Mesenteric fat pad (tissue), 1 donor: ENCODE measurements at places on chromosomes 3 and 15. TPM values are rescaled to one million over a fixed set of nuclear protein-coding genes. Genes with fewer than 3 reads are reported as not detected.
A peak's percentile ranks its signal among the peaks of the same experiment; 100 is the strongest.

CFAP91 gene
- total RNA-seq, result 0.39 TPM

ATP1B3 gene
- total RNA-seq, result 354 TPM

SGO1 gene
- total RNA-seq, result 0.32 TPM

- no peak for DNase-seq
Measured at GRCh38 chr15:88399021-88399685, 68.0 kb downstream of the MRPL46 start.

- no peak for DNase-seq
Measured at GRCh38 chr3:11734-12133, 184.8 kb upstream of the CHL1 start.

GRCh38 chr15:87477737-87478686 lies 778.5 kb downstream of the NTRK3 start:
- DNase-seq, result no peak

GRCh38 chr15:71066983-71067382 lies 48.3 kb upstream of the THSD4 start:
- no peak for DNase-seq

DNA sequence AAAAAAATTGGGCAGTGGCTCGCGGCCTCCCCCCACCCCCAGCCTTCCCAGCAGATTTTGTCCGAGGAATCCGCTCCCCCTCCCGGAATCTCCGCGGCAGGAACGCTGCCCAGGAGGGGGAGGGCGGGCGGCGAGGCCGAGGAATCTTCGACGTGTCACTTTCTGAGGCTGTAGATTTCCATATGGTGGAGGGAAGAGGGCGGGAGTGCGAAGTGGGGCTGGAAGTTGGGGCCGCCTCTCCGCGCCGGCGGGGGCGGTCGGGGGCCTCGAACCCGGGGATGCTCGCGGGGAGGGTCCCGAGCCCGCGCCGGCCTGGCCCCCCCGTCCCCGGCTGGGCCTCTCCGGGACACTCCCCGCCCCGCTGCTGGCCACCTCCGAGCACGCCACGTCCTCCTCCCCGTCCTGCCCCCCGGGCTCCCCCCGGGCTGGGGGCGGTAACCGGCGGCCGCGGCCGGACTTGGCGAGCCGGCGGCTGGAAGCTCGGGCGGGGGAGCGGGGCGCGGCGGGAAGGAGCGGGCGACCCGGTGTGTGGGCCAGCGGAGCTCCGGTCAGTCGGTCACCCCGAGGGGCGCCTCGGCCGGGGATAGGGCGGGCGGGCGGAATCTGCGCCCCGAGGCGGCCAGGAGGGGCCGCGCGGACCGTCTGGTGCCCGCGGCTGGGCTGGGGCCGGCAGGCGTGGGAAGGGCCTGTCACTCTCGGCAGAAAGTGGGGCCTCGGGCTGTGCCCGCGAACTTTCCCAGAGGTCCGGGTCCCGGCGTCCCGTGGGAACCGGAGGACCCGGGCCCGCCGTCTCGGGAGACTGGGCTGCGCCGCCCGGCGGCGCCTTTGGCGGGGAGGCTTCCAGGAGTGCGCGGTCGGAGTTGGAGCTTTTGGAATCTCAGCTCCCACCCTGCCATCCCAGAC lies 951 bp downstream of the FNDC3B start:
- peak; percentile 95 for DNase-seq

DNA sequence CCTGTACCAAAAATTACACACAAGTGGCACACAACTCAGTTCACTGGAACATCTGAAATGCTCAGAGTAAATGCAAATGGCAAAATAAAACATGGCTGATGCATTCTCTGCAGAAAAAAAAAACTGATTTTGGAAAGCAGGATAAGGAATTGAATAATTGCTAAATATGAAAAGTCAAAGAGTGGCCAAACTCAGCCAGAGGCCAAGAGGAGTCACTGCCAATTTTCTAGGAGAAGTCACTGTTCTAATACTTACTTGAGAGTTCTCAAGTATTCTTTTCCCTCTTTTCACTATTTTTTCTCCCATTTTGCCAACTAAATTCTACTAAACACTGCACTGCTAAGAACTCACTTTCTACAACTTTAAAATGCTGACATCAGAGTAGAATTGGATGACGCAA lies 1018.6 kb downstream of the TUSC7 start:
- no peak for DNase-seq

DNA sequence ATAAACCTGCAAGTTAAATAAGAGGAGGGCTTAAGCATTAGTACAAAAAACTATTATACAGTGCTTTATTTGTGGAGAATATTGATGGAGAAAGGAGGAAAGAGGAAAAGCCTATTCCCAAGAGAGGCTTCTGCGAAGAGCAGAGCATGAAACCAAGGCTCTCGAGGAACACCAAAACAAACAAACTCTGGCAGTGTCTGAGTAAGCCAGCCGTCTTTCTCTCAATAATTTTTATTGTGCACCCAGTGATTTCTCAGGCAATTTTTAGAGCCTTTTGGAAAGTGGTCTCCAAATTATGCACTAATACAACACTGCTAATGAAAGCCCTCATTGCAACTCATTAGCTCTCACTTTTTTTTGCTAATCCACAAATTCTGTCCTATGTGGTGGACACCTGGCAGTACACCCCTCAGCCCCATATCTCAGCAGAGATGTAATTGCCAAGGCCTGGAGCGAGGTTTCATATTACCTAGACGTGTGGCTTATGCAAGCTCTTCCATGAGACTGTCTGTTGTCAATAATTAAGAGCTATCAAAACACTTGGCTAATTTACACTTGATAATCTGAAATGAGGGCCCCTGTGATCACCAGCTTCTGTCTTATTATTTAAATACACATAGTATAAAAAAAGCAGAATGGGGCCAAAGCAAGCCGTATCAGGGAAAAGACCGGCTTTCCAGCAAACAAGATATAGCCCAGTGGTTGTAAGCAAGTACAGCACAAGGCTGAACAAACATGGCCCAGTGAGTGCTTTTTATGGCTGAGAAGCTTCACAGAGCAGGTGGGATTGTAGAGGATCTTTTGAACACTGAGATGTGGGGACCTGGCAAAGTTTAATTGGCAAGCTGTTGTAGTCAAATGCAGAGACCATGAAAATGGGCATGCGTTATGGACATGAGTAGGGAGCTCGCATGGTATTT lies 216.9 kb downstream of the ROBO2 start:
- no peak for DNase-seq

- peak; percentile 67 for DNase-seq
Measured at GRCh38 chr3:126527455-126528211, 3.7 kb downstream of the CHST13 start.

GRCh38 chr3:16378415-16378814 lies 113.4 kb downstream of the OXNAD1 start:
- DNase-seq, result no peak

DNA sequence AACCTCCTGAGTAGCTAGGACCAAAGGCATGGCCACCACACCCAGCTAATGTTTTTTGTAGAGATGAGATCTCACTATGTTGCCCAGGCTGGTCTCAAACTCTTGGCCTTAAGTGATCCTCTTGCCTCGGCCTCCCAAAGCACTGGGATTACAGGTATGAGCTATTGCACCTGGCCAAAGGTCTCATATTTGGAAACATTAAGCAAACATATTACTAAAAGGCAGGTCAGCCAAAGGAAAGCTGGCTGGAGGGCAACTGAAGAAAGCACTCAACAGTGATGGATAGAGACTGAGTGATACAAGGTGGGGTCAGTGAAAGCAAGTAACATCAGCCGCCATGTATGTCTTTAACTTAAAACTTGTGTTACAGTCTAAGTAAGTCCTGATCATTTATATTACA lies 57.5 kb downstream of the TBC1D2B start:
- DNase-seq, result no peak

DNA sequence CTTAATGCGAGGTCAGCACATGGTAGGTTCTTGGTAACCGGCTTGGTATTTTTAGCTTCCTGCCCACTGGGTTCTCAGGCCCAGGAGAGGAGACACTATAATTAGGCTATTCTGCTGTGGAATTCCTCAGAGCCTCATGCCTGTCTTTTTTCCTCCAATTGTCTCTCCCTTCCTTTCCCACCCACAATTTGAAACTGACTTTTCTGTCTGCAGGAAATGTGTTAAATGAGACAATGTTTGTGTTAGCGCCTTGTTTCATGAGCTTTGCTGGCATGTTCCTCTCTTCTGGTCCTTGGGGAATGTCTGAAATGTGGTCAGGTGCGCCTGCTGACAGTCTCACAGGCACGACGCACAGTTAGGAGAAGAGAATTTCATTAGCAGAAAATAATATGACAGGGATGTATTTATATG lies 223.6 kb upstream of the CTNNB1 start:
- no peak for DNase-seq

- DNase-seq, result no peak
Measured at GRCh38 chr15:77393471-77393840, 26.4 kb downstream of the PEAK1 start.
